ENCODE measurements at places on chromosomes 3 and 15.

DNA sequence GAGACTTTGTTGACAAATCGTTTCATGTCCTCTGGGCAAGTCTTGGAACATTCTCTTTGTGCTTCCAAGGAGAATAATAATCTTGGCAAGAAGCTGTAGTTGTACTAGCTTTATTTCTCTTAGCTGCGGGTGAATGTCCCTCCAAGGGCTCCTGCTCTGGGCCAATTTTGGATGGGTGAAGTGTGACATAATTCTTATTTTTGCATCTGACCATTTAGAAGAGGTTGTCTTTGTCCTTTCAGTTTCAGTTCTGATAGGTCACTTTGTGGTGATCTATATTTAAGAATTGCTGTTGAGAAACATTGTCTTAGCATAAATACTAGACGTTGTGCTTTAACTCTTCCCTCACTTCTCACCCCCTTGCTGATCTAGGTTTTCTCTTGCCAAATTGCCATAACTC lies 164.8 kb upstream of the RORA start:
- DNase-seq: no peak

DNA sequence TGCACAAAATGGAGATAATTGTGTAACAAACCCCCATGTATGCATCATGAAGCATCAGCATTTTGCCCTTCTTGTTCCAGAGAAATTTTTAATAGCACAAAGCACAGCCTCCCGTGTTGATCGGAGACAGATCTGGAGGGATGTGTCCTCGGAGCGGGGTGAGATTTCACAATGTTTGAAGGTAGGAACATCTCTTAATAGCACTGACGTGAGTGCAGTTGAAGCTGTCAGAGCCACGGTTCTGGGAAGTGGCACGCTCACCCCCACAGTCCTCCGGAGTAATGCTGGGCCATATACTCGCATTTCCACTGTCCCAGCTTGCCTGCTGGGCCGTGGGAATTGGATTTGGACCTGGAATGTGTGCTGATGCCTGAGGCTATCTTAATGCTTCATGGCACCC lies 24.1 kb downstream of the ARPP21 start:
- no peak for DNase-seq

- DNase-seq: peak; percentile 43
These were observed 16.1 kb upstream of the SEMA4B start for GRCh38 chr15:90184786-90185704.

- peak; percentile 36 for DNase-seq
These were observed 81.3 kb upstream of the ZBED2 start for GRCh38 chr3:111676211-111677006.

- DNase-seq: no peak
These were observed 35.2 kb downstream of the OSTN start for GRCh38 chr3:191234216-191234615.

DNA sequence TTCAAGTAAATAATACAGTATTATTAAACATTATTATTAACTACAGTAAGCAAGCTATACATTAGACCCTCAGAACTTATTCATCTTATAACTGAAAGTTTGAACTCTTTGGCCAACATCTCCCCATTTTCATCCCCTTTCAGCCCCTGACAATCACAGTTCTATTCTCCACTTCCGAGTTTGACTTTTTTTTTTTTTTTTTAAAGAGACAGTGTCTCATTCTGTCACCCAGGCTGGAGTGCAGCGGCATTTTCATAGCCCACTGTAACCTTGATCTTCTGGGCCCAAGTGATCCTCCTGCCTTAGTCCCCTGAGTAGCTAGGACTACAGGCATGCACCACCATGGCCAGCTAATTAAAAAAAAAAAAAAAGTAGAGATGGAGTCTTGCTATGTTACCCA lies 41.3 kb upstream of the LRIG1 start:
- DNase-seq: no peak

GRCh38 chr3:144073698-144074097 lies 102.1 kb downstream of the DIPK2A start:
- DNase-seq: no peak

DNA sequence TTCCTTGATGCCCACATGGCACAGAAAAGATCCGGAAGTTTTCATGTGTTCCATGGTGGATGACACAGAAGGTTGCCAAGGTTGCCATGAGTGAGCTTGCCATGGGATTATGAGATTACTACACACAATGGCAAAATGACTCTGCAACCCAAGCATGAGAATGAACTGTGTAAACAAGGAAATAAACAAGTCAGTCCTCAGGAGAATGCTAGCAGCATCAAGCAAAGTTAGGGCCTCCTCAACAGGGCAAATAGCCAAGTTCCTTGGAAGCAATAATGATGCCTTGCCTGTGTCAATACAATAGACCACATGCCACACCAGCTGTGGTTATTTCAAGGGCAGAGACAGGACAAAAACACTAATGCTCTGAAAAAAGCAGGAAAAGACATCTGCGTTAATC lies 41.8 kb downstream of the AQR start:
- DNase-seq: no peak

GRCh38 chr3:59566481-59566975 lies 516.7 kb upstream of the CFAP20DC start:
- no peak for DNase-seq

- no peak for DNase-seq
These were observed 99.9 kb downstream of the ADAMTS17 start for GRCh38 chr15:100241572-100242482.

DNA sequence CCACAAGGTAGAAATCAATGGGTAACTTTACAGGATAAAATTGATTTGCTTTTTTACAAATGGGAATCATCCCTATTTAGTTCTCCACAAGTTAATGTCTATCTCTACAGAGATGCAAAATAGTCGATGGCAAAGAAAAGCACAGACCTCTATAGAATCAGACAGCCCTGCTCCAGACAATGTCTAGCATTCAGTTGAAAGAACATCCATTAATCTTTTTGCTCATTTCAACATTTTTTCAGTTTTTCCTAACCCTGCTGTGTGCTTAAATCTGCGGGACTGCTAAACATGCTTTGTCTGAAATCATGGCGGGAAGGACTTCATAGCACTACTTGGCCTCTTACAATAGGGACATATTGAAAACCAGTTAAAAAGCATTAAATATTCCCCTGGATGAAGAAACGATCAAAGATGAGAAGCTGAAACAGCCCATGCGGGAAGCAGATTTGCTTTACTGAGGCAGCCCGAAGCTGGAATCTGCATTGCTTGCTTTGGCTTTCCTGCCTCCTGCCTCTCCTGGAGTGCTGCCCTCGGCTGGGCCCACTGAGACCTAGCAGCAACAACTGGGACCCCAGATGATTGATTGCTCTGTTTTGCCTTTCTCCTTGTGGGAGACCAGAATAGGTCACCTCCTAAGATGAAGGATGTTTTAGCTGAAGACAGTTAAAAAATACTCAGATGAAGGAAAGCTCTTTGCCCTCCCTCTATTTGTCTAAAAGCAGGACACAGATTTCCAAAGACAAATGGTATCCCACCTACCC lies 38.5 kb upstream of the RASGRP1 start:
- DNase-seq: no peak

GRCh38 chr15:66775127-66776105 lies 73.4 kb downstream of the SMAD6 start:
- no peak for DNase-seq

DNA sequence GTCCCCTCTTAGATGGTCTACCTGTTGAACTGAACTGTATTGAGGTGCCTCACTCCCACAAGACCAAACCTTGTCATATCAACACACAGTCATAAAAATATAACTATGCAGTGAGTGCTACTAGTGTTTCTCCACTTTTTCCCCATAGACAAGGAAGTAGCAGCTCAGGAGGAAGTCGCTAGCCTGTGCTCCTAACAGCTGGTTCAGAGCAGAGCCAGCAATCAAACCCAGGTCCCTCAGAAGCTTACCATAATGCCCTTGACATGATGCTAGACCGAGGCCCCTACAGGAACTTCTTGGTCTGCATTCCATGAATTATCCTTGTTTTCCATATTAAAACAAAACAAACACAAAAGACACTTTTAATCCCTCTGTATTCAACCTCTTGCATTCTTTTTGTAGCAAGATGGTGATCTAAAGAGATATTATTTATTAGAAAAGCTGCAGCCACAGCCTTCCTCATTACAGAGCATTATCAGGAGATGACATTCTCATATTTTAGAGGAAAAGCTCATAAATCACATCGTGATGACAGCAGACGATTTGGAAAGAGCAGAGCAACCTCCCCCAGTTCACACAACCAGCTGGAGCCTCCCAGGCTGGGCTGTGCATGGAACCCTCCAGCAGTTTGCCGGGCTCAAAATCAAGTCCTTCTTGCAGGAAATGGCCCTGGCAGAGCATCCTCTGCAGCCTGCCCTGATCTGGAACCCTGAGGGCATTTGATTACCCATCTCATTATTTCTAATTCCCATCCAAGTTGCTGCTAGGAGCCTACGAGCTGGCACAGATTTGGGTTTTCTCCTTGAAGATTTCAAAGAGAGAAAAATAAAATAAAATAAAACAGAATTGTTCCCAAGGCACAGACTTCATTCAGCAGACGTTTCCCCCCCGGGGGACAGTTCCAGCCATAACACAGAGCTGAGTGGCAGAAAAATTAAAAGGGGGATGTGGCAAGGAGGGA lies 118.8 kb downstream of the SRGAP3 start:
- DNase-seq: no peak

- peak; percentile 39 for DNase-seq
These were observed 26.3 kb upstream of the MNS1 start for GRCh38 chr15:56491110-56491722.

DNA sequence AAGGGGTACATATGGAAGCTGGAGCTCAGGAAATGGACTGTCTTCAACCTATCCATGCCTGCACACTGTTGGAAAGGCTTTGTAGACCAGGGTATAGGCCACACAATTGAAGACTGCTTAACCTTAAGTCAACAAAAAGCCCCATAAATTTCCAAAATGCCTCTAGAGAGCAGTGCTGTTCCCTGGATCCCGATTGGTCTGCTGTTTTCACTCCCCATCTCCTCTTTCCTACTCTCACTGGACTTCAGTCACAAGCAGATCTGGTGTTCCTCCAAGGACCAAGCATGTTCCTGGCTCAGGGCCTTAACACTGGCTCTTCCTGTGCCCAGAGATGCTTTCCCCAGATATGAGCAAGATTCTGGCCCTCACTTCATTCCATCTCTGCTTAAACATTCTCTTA lies 22.8 kb upstream of the LRRC34 start:
- DNase-seq: no peak

GRCh38 chr3:150757768-150758167 lies 5.2 kb downstream of the SIAH2 start:
- no peak for DNase-seq

DNA sequence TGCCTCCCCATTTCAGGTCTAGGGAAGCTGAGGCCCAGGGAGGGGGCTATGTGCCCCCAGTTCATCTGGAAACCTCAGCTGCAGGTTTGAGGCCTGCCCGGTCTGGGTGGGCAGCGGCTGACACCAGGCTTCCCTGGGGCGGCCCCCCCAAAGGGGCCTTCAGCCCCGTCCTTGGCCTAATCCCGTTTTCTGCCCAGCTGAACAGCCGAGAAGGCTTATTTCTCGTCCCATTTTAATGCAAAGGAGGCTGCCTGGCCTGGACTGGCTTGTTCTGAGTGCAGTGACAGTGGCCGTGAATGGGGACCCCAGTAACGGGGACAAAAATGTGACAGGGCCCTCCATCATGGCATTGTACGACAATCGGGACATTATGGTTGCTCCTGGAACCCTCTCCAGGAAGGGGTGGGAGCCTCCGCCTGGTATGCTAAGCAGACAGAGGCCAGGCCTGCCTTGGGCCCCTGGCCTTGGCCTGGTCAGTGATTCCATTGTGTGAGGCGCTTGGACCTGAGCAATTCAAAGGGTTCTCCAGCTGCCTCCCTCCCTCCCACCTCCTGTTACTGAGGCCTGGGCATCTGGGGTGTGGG lies 93.9 kb downstream of the WNT7A start:
- DNase-seq: no peak

DNA sequence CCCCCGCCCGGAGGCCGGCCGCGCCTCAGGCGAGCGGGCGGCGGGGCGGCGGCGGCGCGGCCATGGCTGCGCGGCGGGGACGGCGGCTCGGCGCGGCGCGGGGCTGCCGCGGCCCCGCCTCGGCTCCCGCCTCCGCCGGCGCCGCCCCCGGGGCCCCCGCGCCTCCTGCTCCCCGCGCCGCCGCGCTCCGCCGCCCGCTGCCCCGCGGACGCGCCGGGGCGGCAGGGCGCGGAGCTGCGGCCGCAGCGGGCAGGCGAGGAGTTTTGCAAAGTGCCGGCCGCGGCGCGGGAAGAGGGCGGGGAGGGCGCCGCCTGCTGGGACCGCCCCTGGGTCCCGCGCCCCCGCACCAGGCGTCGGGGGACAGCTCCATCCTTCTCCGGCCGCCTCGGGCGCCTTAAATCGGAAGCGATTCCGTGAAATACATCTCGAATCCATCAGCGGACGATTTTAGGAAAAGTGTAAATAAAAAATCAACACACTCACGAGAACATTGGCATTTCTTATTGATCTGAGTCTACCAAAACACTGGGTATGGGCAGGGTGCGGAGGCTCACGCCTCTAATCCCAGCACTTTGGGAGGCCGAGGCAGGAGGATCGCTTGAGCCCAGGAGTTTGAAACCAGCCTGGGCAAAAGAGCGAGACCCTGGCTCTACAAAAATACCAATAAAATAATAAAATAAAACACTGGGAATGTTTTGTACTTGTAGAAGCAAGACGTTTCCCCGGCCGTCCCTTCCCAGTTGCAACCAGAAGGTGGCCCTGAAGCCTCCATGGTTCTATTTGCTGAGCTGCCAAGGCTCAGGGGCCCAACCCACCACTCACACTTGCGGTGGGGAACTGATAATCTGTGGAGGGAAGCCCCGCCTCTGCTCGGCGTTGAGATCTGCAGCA lies 136.9 kb downstream of the NUP210 start:
- DNase-seq: no peak

- no peak for DNase-seq
These were observed 555.6 kb upstream of the RGMA start for GRCh38 chr15:93644595-93644994.

DNA sequence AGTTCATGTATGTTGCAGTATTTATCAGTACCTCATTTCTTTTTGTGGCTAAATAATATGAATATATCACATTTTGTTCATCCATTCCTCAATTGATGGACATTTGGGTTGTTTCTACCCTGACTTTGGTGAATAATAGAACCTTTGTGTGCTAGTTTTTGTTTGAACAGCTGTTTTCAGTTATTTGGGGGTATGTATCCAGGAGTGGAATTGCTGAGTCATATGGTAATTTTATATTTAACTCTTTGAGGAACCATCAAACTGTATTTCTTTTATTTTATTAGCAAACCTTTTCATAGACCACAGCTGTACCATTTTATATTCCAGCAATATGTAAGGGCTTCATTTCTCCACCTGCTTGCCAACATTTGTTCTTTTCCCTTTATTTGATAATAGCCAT lies 38.4 kb upstream of the RBM5 start:
- DNase-seq: no peak

DNA sequence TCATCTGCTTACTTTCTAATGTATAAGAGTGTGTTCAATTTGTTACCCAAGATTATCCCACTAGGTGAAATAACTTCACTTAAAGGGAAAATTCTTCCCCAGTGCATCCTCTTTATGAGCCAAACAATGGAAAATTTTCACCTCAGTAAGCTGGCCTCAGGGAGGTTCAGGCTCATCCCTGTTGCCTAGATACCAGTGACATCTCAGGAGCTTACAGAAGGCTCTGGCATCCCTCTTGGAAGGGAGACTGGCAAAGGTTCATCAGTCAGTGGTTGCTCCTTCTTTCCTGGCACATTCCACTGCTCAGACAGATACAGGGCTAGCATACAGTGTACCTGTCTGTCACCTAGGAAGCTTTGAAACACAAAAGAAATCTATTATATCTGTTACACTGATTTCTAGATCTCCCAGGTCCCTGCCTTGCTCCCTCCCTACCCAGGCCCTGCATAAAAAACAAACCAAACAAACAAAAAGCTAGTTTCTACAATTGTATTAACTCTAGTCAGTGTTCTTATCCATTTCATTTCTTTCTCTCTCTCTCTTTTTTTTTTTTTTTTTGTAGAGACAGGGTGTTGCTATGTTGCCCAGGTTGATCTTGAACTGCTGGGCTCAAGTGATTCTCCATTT lies 1.7 kb downstream of the IP6K2 start:
- no peak for DNase-seq
